BE2C (cell line): ENCODE measurements at places on chromosomes 7 and 10.

GRCh38 chr10:30368065-30368718, 19.1 kb upstream of the MTPAP start:
- DNase-seq: no peak

GRCh38 chr7:133682364-133683181, 429.7 kb downstream of the EXOC4 start:
- DNase-seq: no peak

GRCh38 chr7:98821348-98821747, 48.5 kb downstream of the TMEM130 start:
- DNase-seq: no peak

- peak; percentile 57 for DNase-seq
Observed at GRCh38 chr10:91909117-91909677, at the start of gene FGFBP3. Gene FGFBP3 (minus strand): TSS chr10:91909486. CDS start chr10:91908969, 517 bp downstream.

GRCh38 chr7:18119985-18120384, 92.3 kb upstream of the PRPS1L1 start:
- no peak for DNase-seq

GRCh38 chr10:113842171-113842570, 11.7 kb downstream of the DCLRE1A start:
- DNase-seq: no peak

DNA sequence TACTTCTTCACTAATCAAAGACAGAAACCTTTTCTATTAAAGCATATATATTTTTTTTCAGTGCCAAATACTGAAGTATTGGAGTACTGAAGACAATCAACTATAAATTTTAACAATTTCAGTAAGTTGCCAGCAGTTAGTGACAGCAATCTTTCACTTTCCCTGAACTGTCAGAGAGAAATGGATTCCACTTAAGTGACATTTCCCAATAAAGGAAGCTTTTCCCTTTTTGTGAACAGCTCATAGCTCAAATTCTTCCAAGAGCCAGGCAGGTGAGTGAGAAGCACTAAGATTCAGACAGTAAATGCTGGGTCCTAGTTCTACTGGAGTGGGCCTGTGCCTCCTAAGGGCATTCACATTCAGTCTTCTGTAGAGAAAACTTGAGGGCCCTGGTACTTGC, 142.0 kb downstream of the SRPK2 start:
- DNase-seq: no peak

- DNase-seq: peak; percentile 43
Observed at GRCh38 chr7:45178241-45179225, 20.9 kb downstream of the RAMP3 start.
